NCI-H2227 treated with DMSO at 0.1 percent for 48 hours (cell line): ENCODE measurements at places on chromosomes 7 and 10.

DNA sequence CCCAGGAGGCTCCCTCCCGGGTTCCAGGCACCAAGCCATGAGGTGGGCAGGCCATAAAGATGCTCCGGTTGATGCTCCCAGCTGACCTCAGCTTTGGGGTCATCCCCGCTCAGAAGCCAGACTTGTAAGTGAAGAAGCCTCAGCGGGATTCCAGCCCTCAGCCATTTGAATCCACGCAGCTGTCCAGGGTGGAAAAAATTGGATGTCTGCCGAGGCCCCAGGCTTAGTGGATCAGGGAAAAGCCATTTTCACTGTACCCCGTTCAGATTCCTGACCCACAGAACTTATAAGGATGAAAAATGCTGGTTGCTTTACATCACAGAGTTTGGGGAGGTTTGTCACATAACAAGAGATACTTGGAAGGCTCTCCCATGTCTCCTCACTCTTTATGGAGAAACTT is 49.2 kb upstream of the CPN1 start:
- no peak for DNase-seq

DNA sequence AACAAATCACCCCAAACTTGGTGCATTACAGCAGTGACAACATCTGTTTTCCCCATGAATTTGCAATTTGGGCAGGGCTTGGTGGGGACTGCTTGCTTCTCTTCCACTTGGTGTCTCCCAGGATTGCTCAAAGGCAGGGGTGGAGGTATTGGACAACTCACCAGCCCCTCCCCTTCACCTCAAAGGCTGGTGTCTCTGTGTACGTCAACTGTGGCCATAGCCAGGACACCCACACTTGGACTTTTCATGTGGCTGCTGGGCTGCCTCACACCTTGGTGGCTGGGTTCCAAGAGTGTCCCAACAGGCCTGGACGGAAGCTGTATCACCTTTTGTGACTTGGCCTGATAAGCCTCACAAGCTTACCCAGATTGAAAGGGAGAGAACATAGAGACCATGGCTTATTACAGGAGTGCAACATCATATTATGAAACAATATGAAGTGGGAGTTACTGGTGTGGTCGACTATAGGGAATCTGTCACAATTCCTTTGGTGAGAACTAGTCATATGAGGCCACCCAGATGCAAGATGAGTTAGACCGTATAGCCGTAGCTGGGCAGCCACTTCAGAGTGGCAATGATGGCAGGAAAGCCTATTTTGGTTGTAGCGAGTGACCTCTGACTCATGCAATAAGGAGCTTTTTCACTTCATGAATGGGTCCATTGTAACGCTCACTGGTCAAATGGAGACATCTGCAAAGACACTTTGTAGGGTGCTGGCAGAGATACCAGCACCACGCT is 187.6 kb upstream of the ITGB1 start:
- no peak for DNase-seq

DNA sequence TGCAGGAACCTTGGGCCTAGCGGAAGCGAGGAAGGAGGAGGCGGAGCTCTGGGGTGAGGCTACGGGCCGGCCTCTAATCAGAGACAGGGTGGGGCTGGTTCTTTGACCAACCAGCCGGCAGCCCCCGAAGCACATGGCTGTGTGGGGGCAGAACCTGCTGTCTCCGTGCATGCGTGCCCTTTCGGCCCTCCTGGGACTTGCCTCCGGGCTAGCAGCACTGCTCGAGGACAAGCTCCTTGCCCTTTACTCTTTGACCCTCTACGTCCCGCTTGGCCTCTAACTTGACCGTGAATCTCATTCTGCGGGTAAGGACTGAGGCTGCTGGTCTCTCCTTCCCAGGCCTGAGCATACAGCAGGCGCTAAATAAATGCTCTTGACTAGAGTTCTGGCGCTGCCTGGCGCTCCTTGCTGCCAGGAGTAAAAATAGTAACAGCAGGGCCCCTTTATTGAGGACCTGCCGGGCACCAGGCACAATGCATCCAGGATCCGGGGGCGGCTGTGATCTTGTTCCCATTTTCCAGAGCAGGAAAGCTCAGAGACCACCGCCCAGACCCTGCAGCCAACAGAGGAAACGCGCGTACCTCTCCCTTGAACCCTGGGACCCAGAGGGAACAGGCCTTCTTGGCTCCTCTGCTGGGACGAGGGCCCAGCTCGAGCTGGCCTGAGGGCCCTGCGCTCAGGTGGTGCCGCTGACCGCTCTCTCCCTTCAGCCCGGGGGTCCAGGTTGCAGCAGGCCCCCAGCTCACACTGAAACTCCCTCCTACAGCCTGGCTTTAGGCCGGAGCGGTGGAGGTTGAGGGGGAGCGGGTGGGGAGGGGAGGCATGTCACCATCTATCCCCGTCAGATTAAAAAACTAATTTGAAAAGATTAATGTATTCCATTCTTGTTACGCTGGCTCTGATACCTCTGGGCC is 2.7 kb upstream of the COMTD1 start:
- DNase-seq = no peak

DNA sequence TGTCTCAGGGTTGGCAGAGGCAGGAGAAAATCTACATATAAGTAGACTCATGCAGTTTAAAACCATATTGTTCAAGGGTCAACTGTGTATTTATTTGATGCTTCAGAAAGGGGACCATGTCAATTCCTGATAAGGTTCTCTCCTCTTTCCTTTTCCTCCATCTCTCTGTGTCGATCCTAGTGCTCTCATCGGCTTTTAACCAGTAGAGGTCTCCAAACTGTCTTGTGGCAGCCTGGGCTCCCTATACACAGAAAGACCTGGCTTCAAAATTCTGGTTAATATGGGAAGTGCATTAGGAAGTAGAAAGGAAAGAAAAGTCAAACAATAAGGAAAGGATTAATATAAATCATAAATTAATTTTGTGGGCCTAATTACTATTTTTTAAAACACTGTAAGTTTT is 304.4 kb upstream of the C7orf33 start:
- no peak for DNase-seq

DNA sequence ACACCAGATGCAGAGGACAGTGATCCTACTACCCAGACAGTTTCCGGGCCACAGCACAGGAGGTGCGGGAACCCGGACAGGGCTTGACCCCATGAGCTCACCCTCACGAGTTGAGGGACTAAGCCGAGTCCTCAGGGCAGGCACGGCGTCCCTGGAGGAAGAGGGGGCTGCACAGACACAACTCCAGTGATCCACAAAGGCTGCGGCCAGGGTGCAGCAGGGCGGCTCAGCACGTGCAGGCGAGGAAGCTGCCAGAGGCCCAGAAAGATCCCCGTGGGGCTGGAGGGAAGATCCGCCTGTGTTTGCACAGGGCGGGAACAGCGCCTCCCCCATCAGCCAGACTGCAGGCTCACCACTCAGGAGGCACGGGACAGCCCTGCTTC is 45.9 kb upstream of the TMEM72 start:
- DNase-seq = no peak

- DNase-seq = no peak
These were observed 6.9 kb downstream of the GHRHR start for GRCh38 chr7:30970594-30971094.
